ENCODE measurements at places on chromosomes 6 and 20. TPM values are rescaled to one million over a fixed set of nuclear protein-coding genes. Genes with fewer than 3 reads are reported as not detected.

DNA sequence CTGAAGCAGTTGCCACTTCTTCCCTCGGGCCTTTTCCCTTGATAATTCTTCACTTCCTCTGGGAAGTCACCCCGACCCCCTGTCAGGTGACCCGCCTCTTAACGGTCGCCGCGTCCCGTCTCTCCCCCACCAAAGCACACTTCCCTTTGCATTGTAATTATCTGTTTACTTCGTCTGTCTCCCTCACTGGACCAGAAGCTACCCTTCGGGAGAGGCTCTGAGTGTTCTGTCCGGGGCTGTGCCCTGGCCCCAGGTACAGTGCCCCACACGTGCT, 771 bp upstream of the SNAI1 start:
- H3K27me3 ChIP-seq, result peaks cover 27% of the 10 kb centered on the region
- peaks cover 21% of the 10 kb centered on the region for H3K36me3 ChIP-seq
- H3K4me3 ChIP-seq, result peak overlapping the region; percentile 83
- DNase-seq, result no peak

DNA sequence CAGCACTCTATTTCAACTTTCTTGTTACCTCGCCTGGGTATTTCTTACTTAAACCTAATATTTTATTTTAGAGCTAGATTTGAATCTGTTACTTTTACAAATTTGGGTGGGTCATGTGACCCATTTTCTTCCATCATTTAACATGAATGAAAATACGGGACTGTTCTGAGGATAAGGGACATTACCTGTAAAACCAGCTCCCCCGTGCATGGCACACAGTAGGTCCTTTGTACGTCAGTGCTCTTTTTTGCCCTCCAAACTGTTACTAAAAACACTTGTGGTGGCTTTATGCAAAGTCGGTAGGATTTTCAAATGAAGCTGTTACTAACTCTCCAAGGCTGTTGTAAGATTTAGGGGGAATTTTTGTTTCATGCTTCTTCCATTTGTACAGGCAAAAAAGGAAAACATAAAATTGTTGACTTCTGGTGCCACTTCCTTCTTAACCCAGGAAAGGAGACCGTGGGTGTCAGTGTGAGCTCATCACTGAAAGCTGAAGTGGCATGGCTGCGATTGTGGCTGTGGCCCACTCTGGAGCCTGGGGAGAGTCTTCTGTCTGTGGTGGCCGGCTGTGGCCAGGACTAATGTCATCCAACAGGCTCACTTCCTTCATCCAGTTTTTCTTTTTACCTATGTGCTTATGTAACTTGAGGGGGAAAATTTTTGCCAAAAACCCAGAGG, 40.2 kb upstream of the PXDC1 start:
- H3K4me1 ChIP-seq, result peaks cover 8% of the 10 kb centered on the region
- no peak overlapping the region for H3K27ac ChIP-seq
- DNase-seq, result no peak
- H3K4me3 ChIP-seq, result no peak overlapping the region
- no peaks in the 10 kb centered on the region for H3K36me3 ChIP-seq

GRCh38 chr6:125191916-125192609, 38.5 kb downstream of the TPD52L1 start:
- DNase-seq, result no peak
- peaks cover 50% of the 10 kb centered on the region for H3K4me1 ChIP-seq
- peak overlapping the region; percentile 89 for H3K27ac ChIP-seq
- no peaks in the 10 kb centered on the region for H3K36me3 ChIP-seq

- no peak overlapping the region for H3K27ac ChIP-seq
- H3K4me1 ChIP-seq, result no peaks in the 10 kb centered on the region
- peaks cover 7% of the 10 kb centered on the region for H3K36me3 ChIP-seq
- no peak overlapping the region for H3K4me3 ChIP-seq
Observed at GRCh38 chr6:10534419-10534762, 13.2 kb downstream of the GCNT2 start.

GRCh38 chr6:30804333-30804732, 60.0 kb upstream of the IER3 start:
- H3K27me3 ChIP-seq, result no peaks in the 10 kb centered on the region
- DNase-seq, result no peak
- peaks cover 6% of the 10 kb centered on the region for H3K4me1 ChIP-seq

- no peak overlapping the region for H3K27ac ChIP-seq
- peaks cover 25% of the 10 kb centered on the region for H3K4me1 ChIP-seq
- peaks cover 89% of the 10 kb centered on the region for H3K27me3 ChIP-seq
- DNase-seq, result no peak
Observed at GRCh38 chr6:1394514-1395463, 5.4 kb downstream of the FOXF2 start.

DNA sequence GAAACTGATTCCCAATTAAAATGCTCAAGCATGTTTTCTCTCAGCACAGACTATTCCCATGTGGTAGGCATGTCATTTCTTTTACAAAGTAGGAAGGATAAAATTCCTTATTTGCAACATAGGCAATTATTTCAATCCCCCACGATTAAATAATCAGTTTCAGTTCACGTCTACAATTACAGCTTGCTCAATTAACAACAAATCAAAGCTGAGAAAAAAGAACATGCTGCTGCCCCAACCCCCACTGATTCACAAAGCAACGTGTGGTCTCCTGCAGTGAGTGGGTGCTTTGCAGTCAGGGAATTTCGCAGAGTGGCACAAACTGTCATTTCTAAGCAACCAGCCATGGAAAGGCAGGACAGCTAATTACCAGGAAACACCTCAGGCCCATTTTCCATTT, 17.0 kb downstream of the RNASET2 start:
- DNase-seq, result peak; percentile 18
- H3K36me3 ChIP-seq, result peaks cover 19% of the 10 kb centered on the region
- no peak overlapping the region for H3K4me3 ChIP-seq
- H3K4me1 ChIP-seq, result no peaks in the 10 kb centered on the region
- H3K27me3 ChIP-seq, result no peaks in the 10 kb centered on the region
- H3K27ac ChIP-seq, result no peak overlapping the region

- H3K36me3 ChIP-seq, result no peaks in the 10 kb centered on the region
- no peak overlapping the region for H3K27ac ChIP-seq
- no peak overlapping the region for H3K4me3 ChIP-seq
- H3K4me1 ChIP-seq, result peaks cover 16% of the 10 kb centered on the region
Observed at GRCh38 chr6:156347246-156347645, 429.9 kb upstream of the ARID1B start.

GRCh38 chr6:113027780-113028179, 680.6 kb downstream of the RFPL4B start:
- no peak overlapping the region for H3K4me3 ChIP-seq
- H3K36me3 ChIP-seq, result no peaks in the 10 kb centered on the region
- DNase-seq, result no peak
- H3K27ac ChIP-seq, result no peak overlapping the region
- H3K27me3 ChIP-seq, result no peaks in the 10 kb centered on the region
- H3K4me1 ChIP-seq, result no peaks in the 10 kb centered on the region

DNA sequence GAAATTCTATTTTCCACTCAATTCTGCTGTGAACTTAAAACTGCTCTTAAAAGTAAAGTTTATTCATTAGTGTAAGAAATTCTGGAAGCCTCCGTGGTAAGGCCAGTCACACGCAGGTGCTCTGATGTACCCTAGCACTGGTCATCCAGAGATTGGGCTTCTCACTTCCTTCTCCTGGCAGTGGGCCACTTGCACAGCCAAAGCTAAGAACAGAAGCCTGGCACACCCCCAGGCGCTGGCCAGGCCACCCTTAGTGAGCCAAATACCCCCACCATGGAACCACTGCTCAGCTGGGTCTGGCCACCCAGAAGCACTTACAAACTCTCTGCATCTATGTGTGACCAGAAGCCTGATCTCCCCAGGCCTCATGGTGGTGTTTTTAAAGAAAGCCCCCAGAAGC, 35.3 kb upstream of the ARFGEF2 start:
- no peak overlapping the region for H3K27ac ChIP-seq
- no peak overlapping the region for H3K4me3 ChIP-seq
- H3K36me3 ChIP-seq, result no peaks in the 10 kb centered on the region
- no peaks in the 10 kb centered on the region for H3K4me1 ChIP-seq
- no peak for DNase-seq
- H3K27me3 ChIP-seq, result peaks cover 24% of the 10 kb centered on the region

- no peaks in the 10 kb centered on the region for H3K27me3 ChIP-seq
- DNase-seq, result no peak
- H3K4me1 ChIP-seq, result peaks cover 38% of the 10 kb centered on the region
- H3K36me3 ChIP-seq, result peaks cover 6% of the 10 kb centered on the region
- no peak overlapping the region for H3K4me3 ChIP-seq
- peak overlapping the region; percentile 84 for H3K27ac ChIP-seq
Observed at GRCh38 chr20:35318502-35319157, 26.4 kb upstream of the FAM83C start.

DNA sequence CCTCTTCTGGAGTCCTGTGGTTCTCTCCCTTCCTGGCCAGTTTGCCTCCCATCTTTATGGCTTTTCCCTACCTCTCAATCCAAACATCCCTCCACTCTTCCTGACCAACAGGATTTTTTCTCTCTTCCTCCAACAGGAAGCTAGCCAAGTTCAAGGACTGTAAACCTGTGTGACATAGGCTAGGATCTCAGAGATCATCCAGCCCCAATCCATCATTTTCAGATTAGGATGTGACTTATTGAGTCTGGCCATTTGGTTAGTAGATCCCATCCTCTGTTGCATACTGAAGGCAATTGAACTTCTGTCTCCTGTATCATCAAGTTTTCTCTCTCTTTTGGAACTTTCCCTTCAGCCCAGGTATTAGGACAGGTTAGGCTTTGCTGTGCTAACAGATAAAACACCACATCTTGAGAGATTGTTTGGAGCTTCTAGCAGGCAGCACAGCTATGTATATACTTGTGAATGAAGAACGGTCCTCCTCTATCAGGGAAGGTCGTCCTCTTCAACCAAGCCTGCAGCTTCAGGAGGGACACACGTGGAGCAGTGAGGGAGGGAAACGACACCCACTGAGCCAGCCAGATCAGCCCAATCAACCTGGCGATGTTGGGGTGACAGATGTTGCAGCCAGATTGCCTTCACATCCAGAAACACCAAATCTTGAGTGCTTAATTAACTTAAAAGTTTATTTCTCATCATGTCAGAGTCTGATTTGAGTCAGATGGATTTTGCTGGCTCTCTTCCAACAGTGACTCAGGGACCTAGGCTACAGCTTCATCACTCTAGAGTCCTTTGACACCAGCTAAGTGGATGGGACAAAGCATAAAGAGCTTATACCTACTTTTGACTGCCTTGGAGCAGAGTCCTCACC, 106.8 kb downstream of the GJA10 start:
- peaks cover 13% of the 10 kb centered on the region for H3K36me3 ChIP-seq
- no peaks in the 10 kb centered on the region for H3K27me3 ChIP-seq
- no peak for DNase-seq
- H3K4me1 ChIP-seq, result peaks cover 5% of the 10 kb centered on the region

DNA sequence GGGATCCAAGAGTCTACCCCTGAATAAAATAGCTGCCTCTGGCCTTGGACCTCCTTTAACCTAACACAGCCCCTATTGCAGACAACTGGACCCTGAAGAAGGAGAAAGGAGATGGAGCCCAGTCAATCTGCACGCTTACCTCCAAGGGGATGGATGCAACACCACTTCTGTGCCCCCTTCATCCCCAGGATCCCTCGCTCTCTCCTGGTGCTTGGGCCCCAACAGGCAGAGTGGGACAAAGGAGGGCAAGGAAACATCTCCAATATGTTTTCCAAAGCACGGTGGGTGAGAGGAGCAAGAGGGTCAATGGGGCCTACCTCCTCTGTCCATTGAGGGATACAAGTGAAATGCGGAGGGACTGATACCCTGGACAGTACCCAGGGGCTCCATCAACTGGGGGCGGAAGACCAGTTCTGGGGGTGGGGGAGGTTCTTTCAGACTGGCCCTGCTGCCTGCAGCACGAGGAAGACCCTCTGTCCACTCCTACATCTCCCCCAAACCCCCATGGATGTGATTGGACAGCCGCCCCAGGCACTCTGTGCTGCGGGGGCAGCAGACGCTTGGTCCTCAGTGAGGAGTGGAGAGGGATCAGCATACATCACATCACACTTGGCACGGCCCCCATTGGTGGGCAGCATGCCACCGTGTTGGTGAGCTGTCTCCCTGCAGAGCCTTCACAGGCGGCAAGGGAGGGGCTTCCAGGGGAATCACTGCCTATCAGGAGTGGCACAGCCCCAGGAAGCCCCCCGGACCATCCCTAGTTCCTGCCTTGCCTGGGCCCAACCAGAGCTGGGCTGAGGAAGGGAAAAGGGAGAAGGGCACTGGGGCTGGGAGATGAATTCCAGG, 70.6 kb downstream of the MRPL14 start:
- no peak overlapping the region for H3K27ac ChIP-seq
- no peak overlapping the region for H3K4me3 ChIP-seq
- no peaks in the 10 kb centered on the region for H3K27me3 ChIP-seq
- peaks cover 39% of the 10 kb centered on the region for H3K4me1 ChIP-seq

DNA sequence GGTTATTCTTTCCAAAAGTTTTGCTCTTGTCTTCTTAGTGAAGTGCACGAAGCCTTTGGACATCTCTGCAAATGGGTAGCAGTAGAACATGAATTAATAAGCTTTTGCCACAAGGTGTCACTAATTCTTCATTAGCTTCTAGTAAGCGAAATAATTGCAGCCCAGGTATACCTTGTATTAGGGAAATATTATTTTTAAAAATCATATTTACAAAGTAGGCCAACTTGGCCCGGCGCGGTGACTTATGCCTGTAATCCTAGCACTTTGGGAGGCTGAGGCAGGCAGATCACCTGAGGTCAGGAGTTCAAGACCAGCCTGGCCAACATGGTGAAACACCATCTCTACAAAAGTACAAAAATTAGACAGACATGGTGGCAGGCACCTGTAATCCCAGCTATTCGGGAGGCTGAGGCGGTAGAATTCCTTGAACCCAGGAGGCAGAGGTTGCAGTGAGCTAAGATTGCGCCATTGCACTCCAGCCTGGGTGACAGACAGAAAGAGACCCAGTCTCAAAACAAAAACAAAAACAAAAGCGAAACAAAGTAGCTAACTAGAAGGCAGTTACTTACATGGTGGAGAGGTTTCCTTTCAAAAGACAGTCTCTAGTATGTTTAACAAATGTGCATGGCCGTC, 8.8 kb upstream of the RSPH3 start:
- H3K27ac ChIP-seq, result no peak overlapping the region
- no peak for DNase-seq
- H3K36me3 ChIP-seq, result peaks cover 5% of the 10 kb centered on the region
- H3K4me1 ChIP-seq, result no peaks in the 10 kb centered on the region
- no peak overlapping the region for H3K4me3 ChIP-seq

DNA sequence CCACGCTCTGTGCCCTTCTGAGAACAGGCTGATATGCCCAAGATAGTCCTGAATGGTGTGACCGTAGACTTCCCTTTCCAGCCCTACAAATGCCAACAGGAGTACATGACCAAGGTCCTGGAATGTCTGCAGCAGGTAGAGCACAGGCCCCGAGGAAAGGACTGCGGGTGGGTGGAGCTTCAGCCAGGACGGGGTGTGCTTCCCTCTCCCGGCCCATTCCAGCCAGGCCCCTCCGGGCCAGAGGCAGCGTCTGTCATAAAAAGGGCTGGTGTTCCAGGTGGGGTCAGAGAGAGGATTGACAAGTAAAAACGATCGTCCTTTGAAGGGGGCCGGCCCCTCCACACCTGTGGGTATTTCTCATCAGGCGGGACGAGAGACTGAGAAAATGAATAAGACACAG, 1.3 kb downstream of the RTEL1 start:
- peaks cover 20% of the 10 kb centered on the region for H3K4me1 ChIP-seq
- peak overlapping the region; percentile 99 for H3K4me3 ChIP-seq
- DNase-seq, result no peak
- no peaks in the 10 kb centered on the region for H3K27me3 ChIP-seq
- H3K27ac ChIP-seq, result no peak overlapping the region

GRCh38 chr6:140320081-140321080, 945.9 kb upstream of the CITED2 start:
- peaks cover 27% of the 10 kb centered on the region for H3K4me1 ChIP-seq
- no peak overlapping the region for H3K4me3 ChIP-seq
- no peaks in the 10 kb centered on the region for H3K27me3 ChIP-seq
- DNase-seq, result no peak
- no peak overlapping the region for H3K27ac ChIP-seq

Gene CAPN11
- total RNA-seq, result not detected

Gene FNDC1
- total RNA-seq, result 0.14 TPM
